ENCODE measurements at places on chromosomes 16 and 17.
A peak's percentile ranks its signal among the peaks of the same experiment; 100 is the strongest.

DNA sequence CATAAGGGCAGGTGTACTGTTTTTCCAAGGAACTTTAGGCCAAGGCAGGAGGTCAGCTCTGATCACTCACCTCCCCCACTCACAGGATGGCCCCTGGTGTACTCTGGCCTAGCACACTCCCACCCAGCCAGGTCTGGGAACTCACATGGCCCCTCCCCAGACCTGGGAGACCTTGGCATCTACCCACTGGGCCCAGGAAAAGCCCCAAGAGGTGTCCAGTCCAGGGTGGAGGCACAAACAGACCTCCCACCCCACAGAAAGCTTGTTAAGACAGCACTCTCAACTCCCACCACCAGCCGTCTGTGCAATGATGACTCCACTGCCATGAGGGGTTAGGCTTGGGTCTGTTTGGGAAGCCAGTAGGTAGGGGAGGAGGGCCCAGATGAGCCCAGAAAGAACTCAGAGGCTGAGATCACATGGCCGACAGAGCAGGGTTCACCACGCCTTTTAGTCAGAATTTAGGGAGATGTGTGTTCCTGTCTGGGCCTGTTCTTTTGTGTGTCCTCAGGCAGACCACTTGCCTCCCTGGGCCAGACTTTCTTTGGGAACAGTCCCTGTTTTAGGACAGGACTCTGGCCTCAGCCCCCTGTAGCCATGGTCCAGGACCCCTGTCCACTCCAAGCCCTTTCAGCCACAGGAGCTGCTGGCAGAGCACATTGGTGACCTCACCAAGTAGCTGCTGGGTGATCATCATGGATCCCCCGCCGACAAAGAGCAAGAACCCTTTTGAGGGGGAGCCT lies 12.1 kb upstream of the CBFB start:
- DNase-seq, result no peak

GRCh38 chr17:29086628-29087332 lies 43.8 kb downstream of the PIPOX start:
- DNase-seq, result no peak

DNA sequence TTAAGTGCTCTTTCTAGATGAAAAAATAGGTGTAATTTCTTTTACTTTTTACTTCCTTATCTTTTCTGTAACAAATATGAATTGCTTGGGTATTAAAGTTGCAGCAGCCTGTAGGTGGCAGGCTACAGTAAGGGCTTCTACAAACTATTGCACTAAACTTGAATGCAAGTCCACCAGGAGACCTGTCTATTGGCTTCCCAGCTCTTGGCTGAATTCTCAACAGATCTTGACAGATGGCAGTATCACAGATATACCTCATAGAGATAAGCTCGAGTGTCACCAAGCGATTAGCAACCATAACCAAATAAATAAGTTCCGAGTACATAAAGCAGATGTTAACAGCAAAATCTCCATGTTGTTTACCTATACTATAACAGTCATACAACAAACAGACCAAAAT lies 5.9 kb downstream of the BBS2 start:
- no peak for DNase-seq

- DNase-seq, result no peak
Measured at GRCh38 chr17:68255731-68256538, 8.1 kb downstream of the AMZ2 start.

DNA sequence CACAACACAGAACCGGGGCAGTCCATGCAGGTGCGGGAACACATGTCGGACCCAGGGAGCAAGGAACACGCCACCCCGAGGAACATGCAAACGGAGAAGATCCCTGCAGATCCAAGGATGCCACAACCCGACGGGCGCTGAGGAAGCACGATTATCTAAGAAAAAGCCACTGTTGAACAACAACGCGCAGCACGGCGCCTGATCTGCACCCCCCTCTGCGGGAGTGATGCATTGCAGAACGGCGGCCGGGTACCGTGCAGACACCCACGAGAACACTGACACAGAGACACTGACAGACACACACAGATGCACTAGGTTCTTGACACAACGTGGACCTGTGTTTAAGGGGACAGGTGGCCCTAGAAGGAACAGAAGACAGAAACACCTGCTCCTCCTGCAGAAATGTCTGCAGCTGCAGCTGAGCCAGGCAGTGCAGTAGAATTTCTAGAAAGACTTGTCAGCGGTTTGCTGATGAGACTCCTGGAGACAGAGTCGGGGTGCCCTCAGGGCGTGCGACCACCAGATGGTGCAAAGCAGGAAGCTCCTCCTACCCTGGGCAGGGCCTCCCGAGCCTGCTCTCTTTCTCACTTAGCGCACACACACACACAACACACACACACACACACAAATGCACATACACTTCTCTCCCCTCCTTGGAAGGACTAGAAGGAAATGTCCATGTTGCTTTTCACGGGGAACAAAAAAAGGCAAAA lies 7.5 kb downstream of the NPTX1 start:
- DNase-seq, result no peak

DNA sequence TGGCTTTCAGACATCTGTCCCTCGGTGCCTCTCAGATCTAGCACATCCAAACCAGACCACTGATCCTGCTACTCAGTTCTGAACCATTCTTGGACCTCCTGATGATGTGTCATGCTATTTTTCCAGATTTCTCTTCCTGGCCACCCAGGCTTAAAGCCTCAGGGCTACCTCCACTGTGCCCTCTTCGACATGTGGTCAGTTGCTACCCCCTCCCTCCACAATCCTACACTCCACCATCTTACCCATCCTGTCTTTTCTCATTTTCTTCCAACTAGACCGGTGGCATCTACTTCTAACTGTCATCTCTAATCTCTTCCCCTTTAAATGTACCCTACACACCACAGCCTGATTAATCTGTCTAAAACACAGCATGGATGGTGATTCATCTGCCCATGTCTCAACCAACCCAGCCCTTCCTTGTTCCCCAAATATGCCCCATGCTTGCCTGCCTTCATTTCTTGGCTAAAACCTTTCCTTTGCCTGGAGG lies 478.6 kb downstream of the SLC39A11 start:
- peak; percentile 44 for DNase-seq

- DNase-seq, result no peak
Measured at GRCh38 chr16:79849119-79849518, 248.6 kb upstream of the MAF start.

DNA sequence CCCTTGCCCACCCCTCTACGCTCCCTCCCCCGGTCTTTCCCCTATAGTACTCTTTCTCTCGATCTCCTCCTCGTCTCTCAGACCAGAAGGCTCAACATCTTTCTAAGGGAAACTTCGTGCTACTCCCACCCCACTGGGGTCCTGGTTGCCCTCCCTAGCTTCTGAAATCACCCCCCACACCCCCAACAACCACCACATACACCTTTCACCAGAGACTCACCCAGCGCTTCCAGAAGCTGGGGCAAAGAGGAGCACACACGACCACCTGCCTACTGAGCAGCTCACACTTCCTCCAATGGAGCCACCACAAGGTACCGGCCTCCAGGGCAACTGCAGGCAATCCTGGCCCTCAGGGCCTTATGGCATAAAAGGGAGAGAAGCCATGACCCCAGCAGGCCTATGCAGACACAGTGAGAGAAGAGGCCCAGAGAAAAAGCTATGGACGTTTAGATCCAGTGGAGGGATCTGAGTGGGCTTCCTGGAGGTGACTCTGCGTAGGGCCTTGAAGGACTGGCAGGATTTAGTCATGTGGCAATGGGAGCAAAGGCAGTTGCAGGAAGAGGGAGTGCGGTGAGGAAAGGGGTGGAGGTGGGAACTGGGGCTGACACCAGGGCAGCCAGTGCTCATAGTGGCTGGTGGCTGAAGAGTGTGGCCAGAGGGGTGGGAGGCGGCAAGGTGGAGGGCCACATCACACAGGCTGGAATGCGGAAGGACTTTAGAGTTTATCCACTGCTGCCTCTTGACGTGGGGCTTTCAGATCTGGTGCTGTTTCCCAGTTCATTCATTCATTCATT lies 12.1 kb upstream of the TMEM92 start:
- DNase-seq, result no peak

DNA sequence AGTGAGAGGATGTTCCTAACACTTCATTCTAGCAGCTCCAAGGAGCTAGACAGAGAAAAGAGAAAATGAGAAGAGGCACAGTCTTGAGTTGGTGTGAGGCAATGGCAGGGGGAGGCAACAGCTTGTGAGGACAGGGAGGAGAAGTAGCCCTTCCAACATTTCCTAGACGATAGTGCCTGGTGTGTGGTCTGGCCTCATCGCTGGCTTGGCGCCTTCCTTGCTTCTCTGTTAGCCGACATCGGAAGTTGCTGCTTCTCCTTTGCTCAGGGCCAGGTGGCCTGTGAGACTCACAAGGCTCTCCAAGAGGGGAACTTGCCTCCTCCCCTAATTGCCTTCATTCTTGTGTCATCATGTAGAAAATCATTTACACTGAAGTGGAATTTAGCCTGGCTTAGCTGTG lies 208.7 kb downstream of the MAP2K4 start:
- no peak for DNase-seq

DNA sequence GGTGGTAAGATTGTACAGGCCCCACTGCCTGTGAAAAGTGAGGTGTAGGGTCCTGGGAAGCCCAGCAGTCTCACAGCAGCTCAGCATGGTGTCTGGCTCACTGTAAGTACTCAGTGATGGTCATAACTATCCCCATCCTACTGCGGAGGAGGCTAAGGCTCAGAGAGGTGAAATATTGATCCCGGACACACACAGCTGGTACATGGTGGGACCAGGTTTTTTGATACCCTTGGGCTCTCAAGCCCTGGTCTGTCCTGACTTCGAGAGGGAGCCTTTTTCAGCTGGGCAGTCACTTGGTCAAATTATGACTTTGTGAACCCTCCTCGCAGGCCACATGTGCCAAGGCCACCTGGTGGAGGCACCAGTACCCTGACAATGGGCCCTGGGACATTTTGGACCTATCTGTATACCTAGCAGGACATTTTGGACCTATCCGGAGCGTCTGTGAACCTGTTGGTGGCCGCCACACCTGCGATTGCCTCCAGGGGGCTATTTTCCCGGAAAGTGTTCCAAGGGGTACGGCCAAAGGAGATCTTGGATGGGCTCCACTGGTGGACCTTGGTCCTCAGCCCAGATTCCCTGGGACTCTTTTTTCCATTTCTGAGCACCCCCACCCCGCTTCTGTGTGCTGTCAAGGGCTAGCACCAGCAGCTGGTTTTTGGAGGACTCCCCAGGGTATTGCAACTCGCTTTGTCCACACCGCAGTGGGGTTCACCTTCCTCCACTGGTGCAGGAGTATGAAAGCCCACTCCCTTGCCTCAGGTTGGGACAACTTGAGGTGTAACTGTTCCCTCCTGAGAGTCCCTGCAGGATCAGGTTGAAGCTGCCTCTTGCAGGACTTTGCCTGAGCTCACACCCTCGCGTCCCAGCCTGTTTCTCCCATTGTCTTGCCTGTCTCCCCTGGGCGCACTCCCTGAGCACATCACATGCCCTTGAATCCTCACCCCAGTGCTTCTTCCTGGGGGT lies 83.6 kb upstream of the NKD1 start:
- DNase-seq, result no peak

DNA sequence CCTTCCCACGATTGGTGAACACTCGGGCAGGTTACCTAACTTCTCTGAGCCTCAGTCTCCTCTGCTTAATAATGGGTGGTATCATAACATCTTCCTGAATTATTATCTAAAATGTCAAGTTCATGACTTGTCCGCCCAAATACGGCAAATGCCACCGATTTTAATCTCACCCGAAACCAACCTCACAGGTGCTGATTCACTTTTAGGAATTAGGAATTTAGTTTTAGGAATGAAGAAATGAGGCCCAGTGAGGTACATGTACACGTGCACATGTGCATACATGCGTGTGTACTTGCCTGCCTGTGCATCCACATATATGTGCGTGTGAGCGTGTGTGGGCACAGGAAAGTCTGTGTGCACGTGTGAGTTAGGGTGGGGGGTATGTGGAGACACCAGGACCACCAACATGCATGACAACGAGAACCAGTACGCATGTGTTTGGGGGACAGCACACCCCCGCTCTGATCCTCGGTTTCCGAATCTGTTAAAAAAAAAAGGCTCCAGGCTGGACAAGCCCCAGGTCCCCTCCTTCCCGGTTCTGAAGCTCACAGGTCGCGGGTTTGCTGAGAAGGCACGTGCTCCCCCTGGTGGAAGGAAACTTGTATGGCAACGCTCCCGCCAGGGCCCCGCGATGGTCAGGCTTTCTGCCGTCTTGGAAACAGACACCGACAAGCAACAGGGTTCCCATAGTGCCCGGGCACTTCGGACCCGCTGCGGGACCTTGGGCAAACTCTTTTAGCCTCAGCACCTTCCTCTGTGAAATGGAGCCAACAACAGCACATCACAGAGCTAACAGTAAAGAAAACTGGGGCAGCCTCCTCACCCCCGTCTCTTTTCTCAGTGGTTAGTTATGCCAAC lies 219.2 kb downstream of the RBFOX3 start:
- no peak for DNase-seq

GRCh38 chr17:70205401-70205800 lies 36.1 kb downstream of the KCNJ2 start:
- no peak for DNase-seq

GRCh38 chr17:57604771-57605674 lies 140.1 kb downstream of the CCDC182 start:
- no peak for DNase-seq

- no peak for DNase-seq
Measured at GRCh38 chr16:11692171-11692570, 23.9 kb downstream of the SNN start.

- DNase-seq, result no peak
Measured at GRCh38 chr17:40219594-40220338, 662 bp downstream of the WIPF2 start.

DNA sequence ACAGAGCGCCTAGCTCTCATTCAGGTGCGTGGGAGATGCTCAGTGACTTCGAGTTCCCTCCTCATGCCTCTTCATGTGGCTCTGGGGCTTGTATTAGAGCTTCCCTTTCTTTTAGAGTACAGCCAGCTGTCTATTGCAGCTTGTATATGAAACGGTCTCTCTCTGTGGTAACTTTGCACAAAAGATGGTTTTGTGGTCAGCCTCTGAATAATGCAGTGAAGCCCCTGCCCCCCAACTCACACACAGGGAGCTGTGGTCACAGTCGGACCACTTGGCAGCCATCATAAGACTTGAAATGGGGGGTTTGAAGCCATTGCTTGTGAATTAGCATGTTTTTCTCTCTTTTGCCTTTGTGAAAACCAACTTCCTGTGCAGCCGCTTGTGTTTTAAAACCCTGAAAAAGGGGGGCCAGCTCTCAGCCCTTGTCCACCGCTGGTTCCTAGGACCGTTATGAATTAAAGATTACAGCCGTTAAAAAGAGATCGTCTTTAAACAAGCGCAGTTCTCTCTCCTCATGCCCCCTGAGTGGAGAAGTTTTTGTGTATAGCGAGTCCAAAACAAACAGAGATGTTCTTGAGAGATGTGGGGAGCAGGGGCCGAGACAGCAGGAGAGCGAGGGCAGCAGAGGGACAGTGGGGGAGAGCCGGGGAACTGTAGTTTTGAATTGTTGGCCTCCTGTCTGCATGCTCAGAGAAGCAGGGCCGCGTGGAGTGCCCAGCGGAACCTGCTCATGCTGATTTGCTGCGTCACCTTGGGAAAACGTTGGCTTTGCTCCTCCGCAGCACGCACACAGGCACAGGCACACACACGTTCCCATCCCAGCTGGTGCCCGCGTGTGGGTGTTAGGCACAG lies 199.0 kb downstream of the MSI2 start:
- no peak for DNase-seq

GRCh38 chr17:622356-622755 lies 92.3 kb downstream of the VPS53 start:
- DNase-seq, result no peak

- DNase-seq, result no peak
Measured at GRCh38 chr17:76125922-76126321, 15.1 kb downstream of the FOXJ1 start.
